ENCODE measurements at places on chromosomes 11 and 22. TPM values are rescaled to one million over a fixed set of nuclear protein-coding genes. Genes with fewer than 3 reads are reported as not detected.

- no peaks in the 10 kb centered on the region for H3K27me3 ChIP-seq
- H3K27ac ChIP-seq: no peak overlapping the region
- DNase-seq: no peak
- no peak overlapping the region for H3K4me3 ChIP-seq
Measured at GRCh38 chr22:26437694-26438392, 8.8 kb downstream of the ASPHD2 start.

DNA sequence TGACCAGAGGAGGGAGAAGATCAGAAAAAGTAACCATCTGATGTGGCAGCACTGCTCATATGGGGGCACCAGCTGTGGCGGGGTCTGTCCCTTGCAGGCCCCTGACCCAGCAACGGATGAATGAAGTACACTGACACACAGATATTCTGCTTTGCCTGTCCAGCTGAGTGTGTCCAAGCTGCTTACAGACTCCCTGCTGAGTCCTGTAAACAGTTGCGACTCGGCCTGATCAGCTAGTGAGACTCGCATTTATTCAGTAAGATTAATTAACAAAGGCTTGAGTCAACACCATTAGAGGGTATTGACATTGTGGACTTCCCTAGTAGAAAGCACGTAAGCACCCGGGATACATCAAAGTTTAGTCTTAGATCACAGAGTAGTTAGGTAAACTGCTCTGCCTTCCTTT, 15.3 kb upstream of the OR10D3 start:
- DNase-seq: no peak
- H3K27ac ChIP-seq: no peak overlapping the region
- peaks cover 5% of the 10 kb centered on the region for H3K27me3 ChIP-seq
- H3K4me3 ChIP-seq: no peak overlapping the region
- no peaks in the 10 kb centered on the region for H3K36me3 ChIP-seq
- H3K4me1 ChIP-seq: no peaks in the 10 kb centered on the region

UPK3A gene
- not detected for total RNA-seq

GRCh38 chr11:75286826-75287465, 46.4 kb downstream of the TPBGL start:
- H3K27me3 ChIP-seq: no peaks in the 10 kb centered on the region
- H3K27ac ChIP-seq: no peak overlapping the region
- no peak overlapping the region for H3K4me3 ChIP-seq

DNA sequence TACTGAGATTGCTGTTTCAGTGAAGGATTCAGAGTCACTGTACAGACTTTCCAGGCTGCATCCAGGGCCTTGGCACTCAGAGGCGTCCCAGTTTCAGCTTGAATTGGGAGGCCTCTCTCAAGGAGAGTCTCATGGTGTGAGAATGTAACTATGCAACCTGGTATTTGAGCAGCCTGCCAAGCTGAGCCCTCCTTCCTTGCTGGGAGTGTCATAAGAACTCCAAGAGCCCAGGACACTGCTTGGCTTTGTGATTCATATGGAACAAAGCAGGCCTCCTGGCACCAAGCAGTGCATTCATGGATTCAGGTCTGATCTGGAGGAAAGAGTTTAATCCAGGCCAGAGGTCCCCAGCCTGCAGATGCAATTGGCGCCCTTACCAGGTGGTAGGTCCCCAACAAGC, 171.7 kb downstream of the DBX1 start:
- H3K27me3 ChIP-seq: peaks cover 6% of the 10 kb centered on the region
- DNase-seq: no peak
- no peaks in the 10 kb centered on the region for H3K4me1 ChIP-seq
- no peak overlapping the region for H3K27ac ChIP-seq

SMC1B gene
- 0.59 TPM for total RNA-seq

IGSF22 gene
- not detected for total RNA-seq

PRPF19 gene
- total RNA-seq: 219 TPM

GRCh38 chr11:29352273-29352795, 664.5 kb downstream of the KCNA4 start:
- no peak overlapping the region for H3K4me3 ChIP-seq
- H3K36me3 ChIP-seq: no peaks in the 10 kb centered on the region
- no peak overlapping the region for H3K27ac ChIP-seq
- no peaks in the 10 kb centered on the region for H3K27me3 ChIP-seq
- no peak for DNase-seq

NRIP3 gene
- total RNA-seq: 5.3 TPM

DNA sequence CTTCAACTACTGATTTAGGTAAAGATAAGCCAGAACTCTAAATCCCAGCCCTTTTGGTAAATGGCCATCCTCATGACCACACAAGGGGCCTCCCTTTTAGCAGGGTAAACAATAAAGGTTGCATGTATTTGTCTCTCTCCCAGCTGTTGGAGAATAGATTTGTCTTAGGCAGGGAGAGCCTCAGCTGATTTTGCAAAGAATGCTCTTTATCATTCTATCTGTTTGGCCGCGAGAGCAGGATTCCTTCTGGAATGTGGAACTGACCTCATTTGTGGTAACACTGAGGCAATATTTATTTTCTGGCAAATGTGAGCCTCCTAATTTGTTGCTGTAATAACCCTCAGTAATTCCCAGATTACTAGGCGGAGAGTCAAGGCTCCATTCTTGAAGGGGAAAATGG, 15.3 kb downstream of the PTS start:
- peaks cover 37% of the 10 kb centered on the region for H3K36me3 ChIP-seq
- no peak overlapping the region for H3K27ac ChIP-seq
- no peak for DNase-seq
- no peaks in the 10 kb centered on the region for H3K4me1 ChIP-seq
- H3K27me3 ChIP-seq: no peaks in the 10 kb centered on the region

DNA sequence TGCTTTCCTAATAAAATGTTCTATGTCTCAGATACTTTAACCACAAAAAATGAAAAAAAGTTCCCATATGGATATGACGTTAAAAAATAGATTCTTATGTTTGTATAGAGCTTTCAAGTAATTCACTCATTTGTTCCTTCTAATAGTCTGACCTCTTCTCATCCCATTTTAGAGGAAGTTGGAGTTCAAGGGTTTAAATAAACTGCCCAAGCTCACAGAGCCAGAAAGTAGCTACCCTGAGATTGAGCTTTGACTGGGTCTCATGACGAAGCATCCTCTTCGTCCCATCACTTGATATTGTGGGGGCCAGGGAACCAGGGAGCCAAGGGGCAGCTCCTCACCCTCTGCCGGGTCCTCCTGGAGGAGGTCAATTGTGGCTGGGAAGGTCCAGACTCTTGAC, 116.3 kb downstream of the CCDC81 start:
- peaks cover 5% of the 10 kb centered on the region for H3K4me1 ChIP-seq
- H3K27ac ChIP-seq: no peak overlapping the region
- H3K4me3 ChIP-seq: no peak overlapping the region
- H3K27me3 ChIP-seq: no peaks in the 10 kb centered on the region
- H3K36me3 ChIP-seq: no peaks in the 10 kb centered on the region

- no peaks in the 10 kb centered on the region for H3K4me1 ChIP-seq
- no peaks in the 10 kb centered on the region for H3K36me3 ChIP-seq
- peaks cover 21% of the 10 kb centered on the region for H3K27me3 ChIP-seq
- no peak for DNase-seq
- H3K4me3 ChIP-seq: no peak overlapping the region
Measured at GRCh38 chr11:128872594-128872993, 5.5 kb upstream of the KCNJ1 start.

RASL10A gene
- 0.64 TPM for total RNA-seq

DNA sequence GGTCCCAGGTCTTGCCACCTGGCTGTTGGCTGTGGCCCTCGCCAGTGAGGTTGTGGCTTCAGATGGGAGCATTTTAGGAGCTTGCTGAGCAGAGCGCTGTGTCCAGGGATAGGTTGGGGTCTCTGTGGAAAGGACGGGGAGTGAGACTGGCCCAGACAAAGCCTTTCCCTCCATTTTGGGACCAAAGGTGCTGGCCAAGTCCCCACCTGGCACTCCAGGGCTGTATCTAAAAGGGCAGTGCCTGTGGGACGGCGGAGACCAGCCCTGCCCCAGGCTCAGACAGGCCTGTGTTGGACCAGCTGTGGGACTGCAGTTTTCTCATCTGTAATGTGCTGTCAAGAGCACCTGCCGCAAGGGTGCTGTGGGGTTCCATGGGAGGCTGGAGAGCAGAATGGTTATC, 5.0 kb upstream of the KCTD17 start:
- H3K4me1 ChIP-seq: peaks cover 15% of the 10 kb centered on the region
- H3K27ac ChIP-seq: peak overlapping the region; percentile 25
- no peak overlapping the region for H3K4me3 ChIP-seq
- no peaks in the 10 kb centered on the region for H3K36me3 ChIP-seq
- DNase-seq: no peak

DNA sequence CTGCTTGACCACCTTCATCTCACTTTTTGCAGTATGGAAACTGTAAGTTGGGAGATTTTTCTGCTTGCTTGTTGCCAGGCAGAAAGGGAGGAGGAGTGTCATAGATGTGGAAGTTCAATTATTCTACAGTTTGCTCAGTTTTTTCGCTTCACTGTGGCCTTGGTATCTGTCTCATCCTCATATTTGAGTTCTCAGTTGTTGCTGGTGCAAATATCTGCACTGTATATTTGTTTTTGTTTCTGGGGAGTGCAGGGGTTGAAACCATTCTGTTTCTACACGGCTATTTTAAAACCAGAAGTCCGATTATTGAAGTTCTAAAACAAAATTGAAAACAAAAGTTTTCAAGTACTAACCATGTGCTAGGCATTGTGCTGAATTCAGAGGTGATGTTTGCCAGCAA, 153.4 kb downstream of the JRKL start:
- no peak for DNase-seq
- no peak overlapping the region for H3K27ac ChIP-seq

DNA sequence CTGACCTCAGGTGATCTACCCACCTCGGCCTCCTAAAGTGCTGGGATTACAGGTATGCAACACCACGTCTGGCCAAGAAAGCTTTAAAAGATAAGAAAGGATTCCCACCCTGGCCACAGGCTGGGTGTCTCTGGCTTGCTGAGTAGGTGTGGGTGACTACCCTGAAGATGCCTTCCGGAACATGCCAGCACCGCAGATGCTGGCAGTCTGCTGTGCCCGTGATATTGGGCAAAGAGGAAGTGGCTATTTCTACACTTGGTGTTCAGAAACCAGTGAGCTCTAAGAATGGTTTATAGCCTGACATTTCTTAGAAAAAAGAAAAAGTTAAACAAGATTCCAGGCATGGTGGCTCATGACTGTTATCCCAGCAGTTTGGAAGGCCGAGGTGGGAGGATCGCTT, 6.1 kb downstream of the MRPL11 start:
- H3K27ac ChIP-seq: no peak overlapping the region
- no peak overlapping the region for H3K4me3 ChIP-seq
- no peak for DNase-seq
- H3K27me3 ChIP-seq: no peaks in the 10 kb centered on the region

- no peak for DNase-seq
- peak overlapping the region; percentile 20 for H3K4me3 ChIP-seq
- H3K27me3 ChIP-seq: peaks cover 4% of the 10 kb centered on the region
Measured at GRCh38 chr11:74417379-74417804, 19.2 kb upstream of the PGM2L1 start.

TMEM25 gene
- total RNA-seq: 14.1 TPM

KCNQ1OT1 gene
- total RNA-seq: 0.59 TPM

SLC7A4 gene
- not detected for total RNA-seq

DNA sequence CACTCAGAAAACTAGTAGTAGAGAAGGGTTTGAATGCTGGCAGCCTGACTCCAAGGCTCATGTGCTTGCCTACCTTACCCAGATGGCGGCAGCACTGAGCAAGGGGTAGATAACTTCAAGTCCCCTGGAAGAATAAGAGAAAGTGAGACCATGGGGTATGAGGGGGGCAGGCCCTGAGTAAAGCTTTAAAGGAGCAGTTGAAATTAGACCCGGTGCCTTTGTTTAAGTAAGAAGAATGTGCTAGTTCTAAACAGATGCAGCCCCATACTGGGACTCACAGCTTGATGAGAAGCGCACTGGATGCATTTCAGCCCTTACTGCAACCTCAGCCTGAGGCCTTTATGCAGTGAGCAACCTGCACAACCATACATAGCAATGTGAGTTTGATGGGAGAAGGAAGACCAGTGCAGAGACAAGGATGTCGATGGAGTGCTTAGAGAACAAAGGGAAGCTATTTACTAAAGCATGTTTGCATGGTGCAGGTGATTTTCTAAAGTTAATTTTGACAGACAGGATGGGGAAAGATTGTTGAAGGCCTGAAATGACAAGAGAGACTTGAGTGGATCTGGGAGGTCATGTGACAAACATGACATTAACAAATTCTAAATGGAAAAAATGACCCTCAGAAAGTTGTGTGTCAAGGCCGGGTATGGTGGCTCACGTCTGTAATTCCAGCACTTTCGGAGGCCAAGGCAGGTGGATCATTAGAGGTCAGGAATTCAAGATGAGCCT, 27.1 kb upstream of the TMA7B start:
- DNase-seq: peak; percentile 86

- DNase-seq: no peak
- H3K4me3 ChIP-seq: no peak overlapping the region
- peaks cover 7% of the 10 kb centered on the region for H3K4me1 ChIP-seq
- H3K27me3 ChIP-seq: no peaks in the 10 kb centered on the region
- H3K27ac ChIP-seq: no peak overlapping the region
- H3K36me3 ChIP-seq: peaks cover 5% of the 10 kb centered on the region
Measured at GRCh38 chr22:46942799-46943785, 180.6 kb downstream of the TBC1D22A start.

OR4S1 gene
- total RNA-seq: not detected
